ENCODE measurements at places on chromosomes 2 and 18.

DNA sequence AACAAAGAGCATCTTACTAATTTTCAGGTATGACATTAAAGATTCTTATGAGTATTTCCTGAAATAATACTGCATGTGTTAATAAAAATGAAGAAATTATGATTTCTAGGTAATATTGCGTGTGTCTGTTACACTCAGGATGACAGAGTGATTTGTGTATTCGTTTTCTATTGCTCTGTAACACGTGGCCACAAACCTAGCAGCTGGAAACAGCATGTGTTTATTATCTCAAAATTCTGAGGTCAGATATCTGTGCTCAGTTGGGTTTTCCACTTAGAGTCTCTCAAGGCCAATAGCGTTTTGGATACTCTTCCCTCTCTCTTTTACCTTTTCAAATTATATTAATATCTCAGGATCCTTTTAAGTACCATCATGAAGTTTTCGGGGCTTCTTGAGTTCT, 667.9 kb upstream of the CDH7 start:
- DNase-seq: no peak

- DNase-seq: no peak
Measured at GRCh38 chr2:109143214-109144187, 14.5 kb downstream of the SH3RF3 start.

- no peak for DNase-seq
Measured at GRCh38 chr18:45617284-45617683, 2.0 kb downstream of the SLC14A2 start.

GRCh38 chr2:148613231-148614013, 31.1 kb upstream of the EPC2 start:
- no peak for DNase-seq

DNA sequence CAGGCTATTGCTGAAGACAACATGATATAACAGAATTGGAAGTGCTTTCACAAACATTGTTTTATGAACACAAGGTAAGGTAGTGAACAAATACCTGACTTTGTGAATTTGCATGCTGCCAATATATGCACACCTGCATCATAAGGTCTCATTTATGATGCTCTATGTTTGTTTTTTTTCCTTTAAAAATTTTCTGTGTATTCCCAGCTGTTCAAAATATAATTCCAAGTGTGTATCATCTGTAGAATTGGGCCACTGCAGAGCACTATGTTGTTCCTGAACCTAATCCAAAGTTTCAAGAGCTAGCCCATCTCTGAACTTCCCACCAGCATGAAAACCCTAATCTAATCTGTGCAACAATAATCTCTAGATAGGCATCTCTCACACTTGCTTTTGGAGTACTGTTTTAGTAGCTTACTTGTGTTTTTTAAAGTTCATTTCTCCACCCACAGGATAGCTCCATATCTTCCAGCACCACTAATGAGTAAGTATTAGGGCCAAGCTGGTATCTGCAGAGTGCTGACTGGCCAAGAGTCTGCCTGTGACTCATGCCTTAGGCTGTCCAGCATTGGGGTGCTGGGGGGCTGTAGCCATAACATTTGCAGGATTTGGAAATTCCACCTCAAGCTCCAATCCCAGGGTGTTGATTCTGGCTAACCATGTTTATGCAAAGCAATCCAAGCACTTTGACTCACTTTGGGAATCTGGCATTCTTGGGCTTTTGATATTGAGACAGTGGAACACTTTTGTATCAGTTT, 208.2 kb upstream of the REV1 start:
- DNase-seq: no peak

GRCh38 chr2:194815475-194815874, 841.6 kb upstream of the SLC39A10 start:
- DNase-seq: no peak

Measured in RPMI8226 (cell line).